SW 1271 (cell line): ENCODE measurements at places on chromosomes 5 and 9.

- DNase-seq, result no peak
These were observed 1571.2 kb upstream of the C9orf72 start for GRCh38 chr9:29144476-29144875.

- DNase-seq, result no peak
These were observed 485.0 kb downstream of the SPATA31A7 start for GRCh38 chr9:61674882-61675281.

DNA sequence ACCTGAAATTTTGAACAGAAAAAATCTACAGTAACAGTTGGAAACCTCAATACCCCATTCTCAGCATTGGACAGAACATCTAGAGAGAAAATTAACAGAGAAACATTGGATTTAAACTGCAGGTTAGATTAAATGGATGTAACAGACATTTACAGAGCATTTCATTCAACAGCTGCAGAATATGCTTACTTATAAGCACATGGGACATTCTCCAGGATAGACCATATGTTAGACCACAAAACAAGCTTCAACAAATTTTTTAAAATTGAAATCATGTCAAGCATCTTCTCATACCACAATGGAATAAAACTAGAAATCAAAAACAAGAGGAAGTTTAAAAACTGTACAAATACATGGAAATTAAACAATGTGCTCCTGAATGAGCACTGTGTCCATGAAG, 316.3 kb downstream of the FAM170A start:
- DNase-seq, result no peak

DNA sequence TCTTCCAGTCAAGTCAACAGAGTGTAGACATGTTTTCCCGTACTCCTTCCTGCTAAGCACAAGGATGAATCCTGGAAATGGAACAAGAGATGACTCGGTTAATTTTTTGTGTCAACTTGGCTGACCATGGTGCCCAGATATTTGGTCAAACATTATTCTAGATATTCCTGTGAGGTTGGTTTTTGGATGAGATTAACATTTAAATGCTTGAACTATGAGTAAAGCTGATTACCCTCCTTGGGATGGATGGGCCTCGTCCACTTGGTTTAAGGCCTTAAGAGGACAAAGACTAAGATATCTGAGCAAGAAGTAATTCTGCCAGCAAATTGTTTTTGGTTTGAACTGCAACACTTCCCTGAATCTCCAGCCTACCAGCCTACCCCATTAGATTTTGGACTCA, 338.1 kb upstream of the MSX2 start:
- no peak for DNase-seq

- DNase-seq, result peak; percentile 68
These were observed at the start of gene HOMER1 for GRCh38 chr5:79513704-79514390. TSS of gene HOMER1 (minus strand) at chr5:79514134. CDS start at chr5:79512774, 1,360 bp downstream.

GRCh38 chr9:115042781-115043509, 75.0 kb downstream of the TNC start:
- no peak for DNase-seq

- no peak for DNase-seq
These were observed 34.2 kb downstream of the PAX5 start for GRCh38 chr9:36999728-37000333.

DNA sequence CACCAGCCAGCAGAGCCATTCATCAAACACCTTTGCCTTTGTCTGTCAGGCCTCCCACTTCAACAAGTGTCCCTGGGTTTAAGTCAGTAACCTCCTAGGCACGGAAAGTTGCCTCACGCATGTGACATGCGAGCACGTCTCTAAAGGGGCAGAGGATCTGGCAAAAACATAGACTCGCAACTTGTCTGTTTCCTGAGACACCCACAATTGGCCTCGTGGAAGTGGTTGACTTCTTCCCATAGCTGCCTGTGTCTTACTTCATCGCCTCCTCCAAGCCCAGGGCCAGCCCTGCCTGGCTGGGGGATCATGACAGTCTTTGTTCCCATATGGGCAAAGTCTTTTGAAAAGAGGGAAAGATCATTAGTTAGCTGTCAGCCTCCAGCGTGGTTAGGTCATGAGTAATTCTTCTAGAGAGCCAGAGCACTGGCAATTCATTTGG, 35.5 kb upstream of the GLRX start:
- no peak for DNase-seq

- no peak for DNase-seq
These were observed 6.4 kb downstream of the PDLIM7 start for GRCh38 chr5:177490992-177491391.

DNA sequence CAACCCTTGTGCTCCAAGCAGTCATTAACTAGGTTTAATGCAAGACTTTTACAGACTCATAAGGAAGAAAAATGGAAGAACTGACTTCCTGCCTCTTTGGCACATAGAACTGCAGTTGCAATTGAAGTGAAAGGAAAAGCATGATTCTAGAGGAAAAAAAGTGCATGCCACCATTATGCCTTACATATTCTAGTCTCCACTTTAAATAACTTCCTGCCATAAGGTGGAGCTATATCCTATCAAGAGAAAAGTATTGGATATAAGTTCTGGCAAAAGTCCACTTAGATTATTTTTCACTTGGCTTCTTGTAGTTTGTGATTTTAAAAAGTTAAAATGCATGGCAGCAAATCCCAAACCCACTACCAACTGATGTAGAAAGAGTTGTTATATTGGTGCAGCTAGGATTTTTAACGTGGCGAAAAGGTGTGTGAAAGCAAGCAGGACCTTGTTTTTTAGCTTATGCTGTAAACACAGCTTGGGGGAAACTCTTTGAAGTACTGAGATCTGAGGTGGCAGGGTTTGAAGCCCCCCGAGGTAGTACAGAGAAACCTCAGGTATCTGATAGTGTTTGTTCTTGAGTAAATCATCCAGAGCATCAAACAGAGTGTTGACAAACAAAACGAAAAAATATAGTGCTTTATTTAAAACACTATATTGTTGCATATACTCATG, 117.9 kb downstream of the ANXA1 start:
- DNase-seq, result peak; percentile 69
